ENCODE measurements at places on chromosomes 7 and 10.

DNA sequence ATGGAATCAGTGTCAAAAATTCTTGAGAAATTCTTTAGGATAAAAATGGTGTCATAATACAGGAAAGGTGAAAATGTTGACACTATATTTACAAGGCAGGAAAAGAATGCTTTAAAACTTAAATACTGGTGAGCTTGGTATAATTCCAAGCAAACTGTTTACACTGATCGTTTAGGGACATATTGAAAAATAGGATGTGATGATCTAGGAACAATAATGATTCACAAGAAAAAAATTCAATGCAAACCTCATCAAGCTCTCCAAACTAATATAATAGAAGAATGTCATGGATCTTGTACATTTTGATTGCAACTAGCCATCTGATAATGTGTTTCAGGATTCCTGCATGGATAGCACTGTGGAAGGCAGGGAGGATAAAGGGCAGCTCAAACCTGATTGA lies 98.4 kb downstream of the CHRM2 start:
- no peak for DNase-seq

DNA sequence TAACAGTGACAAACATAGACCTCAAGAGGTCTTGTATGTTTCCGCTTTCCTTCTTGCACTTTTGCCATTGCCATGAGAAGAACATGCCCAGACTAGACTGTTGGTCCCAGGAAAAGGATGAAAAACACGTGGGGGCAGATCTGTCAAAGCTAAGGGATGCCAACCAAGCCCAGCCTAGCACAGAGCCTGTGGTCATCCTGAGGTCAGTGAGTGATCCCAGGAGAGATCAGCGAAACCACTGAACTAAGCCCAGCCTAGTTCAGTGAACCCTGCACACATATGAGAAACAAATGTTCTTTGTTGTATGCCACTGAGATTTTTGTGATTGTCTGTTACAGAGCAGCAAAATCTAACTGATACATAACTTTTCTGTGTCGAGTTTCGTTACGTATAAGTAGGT lies 718.8 kb downstream of the MAGI2 start:
- DNase-seq = no peak

GRCh38 chr10:89019569-89020327 lies 29.1 kb downstream of the FAS start:
- no peak for DNase-seq

DNA sequence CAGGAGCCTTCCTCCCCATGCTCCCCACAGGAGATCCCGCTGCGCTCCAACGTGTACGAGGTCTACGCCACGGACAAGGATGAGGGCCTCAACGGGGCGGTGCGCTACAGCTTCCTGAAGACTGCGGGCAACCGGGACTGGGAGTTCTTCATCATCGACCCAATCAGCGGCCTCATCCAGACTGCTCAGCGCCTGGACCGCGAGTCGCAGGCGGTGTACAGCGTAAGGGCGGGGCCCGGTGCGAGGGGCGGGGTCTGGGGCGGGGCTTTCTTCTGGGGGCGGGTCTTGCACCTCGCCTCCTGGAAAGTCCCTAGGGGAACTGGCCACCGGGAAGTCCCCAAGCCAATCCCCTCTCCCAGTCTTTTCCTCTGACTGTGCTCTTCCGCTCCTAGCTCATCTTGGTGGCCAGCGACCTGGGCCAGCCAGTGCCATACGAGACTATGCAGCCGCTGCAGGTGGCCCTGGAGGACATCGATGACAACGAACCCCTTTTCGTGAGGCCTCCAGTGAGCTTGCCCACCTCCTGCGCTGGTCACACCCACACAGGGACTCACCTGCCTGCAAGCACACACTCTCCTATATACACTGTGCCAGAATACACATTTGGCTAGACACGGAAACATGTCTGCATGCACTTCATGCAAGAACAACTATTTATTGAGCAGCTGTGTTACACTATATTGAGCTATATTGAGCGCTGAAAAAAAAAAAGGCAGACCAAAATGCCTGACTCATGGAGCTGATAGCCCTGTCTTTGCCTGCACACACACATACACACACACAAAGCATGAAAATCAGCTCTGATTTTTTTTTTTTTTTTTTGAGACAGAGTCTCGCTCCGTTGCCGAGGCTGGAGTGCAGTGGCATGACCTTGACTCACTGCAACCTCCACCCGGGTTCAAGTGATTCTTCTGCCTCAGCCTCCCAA lies 32.7 kb upstream of the VSIR start:
- no peak for DNase-seq

- no peak for DNase-seq
Measured at GRCh38 chr10:96073722-96074121, 30.3 kb downstream of the CCNJ start.

DNA sequence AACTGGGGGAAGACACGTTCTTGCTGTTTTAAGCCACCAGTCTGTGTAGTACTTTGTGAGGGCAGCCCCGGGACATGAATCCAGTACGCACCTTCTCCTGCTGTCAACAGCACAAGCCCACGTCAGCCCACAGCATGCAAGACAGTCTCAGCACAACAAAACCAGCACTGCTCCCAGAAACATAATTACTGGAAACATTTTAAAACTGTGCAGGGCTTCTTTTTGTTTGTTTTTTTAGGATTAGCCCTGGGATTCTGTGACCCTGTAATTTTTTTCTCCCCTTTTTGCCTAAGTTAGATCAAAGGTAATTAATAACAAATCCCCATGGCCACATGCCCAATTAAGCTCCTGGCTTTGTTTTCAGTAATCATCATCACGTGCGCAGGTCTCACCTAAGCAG lies 87.5 kb downstream of the VOPP1 start:
- no peak for DNase-seq

GRCh38 chr7:33873518-33873917 lies 31.8 kb upstream of the BMPER start:
- DNase-seq = no peak

GRCh38 chr7:15989194-15989593 lies 302.7 kb upstream of the MEOX2 start:
- no peak for DNase-seq
